ENCODE measurements at places on chromosomes 5 and 9.

DNA sequence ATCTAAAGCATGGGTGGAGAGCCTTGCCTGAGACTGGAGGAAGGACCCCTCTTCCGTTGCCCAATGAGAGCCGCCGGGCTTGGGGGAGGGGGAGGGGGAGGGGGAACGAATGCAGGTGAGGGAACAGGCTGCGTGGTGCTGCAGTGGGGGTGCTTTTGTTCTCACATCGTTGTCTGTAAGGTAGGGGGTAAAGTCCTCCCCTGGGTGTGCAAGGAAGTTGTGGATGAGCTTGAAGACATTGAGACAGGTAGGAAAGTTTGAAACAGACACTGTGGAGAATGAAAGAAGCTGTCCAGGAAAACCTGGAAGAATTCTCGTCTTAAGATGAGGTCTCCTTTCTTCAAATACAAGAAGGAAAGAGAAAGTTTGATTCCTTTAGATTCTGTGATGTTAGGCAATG, 94.1 kb upstream of the LIFR start:
- no peak for DNase-seq

DNA sequence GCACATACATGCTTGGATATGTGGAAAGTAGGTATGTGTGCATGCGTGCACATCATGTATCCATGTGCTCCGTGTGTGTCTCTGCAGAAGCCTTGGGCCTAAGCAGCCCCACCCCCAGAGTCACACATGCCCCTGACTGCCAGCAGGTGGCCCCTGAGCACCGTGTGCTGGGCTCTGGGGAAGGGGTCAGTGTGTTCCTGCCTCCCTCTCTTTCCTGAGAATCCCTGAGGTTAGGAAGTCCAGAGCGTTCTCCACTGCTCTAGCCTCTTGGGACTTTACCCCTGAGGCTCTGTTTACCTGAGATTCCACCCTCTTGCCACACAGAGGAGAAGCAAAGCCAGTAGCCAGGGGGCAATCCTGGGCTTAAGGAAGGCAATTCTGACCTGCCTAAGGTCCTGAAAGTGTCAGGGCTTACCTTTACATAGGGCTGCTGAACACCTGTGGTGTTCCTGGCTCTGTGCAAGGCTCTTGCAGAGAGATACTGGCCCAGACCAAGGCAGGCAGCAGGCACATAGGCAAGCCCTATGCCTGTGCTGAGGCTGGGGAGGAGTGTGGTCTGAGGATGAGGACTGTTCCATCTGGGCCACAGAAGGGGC, 207.3 kb downstream of the TMEM38B start:
- DNase-seq: no peak

GRCh38 chr5:75510836-75511434, 494 bp downstream of the CERT1 start:
- peak; percentile 23 for DNase-seq

GRCh38 chr9:2178034-2178734, 163.0 kb downstream of the SMARCA2 start:
- DNase-seq: no peak

GRCh38 chr9:34485822-34486221, 27.2 kb downstream of the DNAI1 start:
- DNase-seq: no peak

GRCh38 chr5:168176251-168176650, 115.2 kb upstream of the WWC1 start:
- no peak for DNase-seq

GRCh38 chr5:177565046-177565445, 10.7 kb upstream of the FAM193B start:
- DNase-seq: no peak

GRCh38 chr5:14581891-14582796, 552 bp downstream of the OTULINL start:
- peak; percentile 68 for DNase-seq

- no peak for DNase-seq
Observed at GRCh38 chr9:72292874-72293607, 72.0 kb downstream of the ZFAND5 start.

- no peak for DNase-seq
Observed at GRCh38 chr5:28346696-28347095, 1308.3 kb upstream of the CDH9 start.

- DNase-seq: no peak
Observed at GRCh38 chr5:439636-440035, 3.3 kb upstream of the EXOC3 start.

DNA sequence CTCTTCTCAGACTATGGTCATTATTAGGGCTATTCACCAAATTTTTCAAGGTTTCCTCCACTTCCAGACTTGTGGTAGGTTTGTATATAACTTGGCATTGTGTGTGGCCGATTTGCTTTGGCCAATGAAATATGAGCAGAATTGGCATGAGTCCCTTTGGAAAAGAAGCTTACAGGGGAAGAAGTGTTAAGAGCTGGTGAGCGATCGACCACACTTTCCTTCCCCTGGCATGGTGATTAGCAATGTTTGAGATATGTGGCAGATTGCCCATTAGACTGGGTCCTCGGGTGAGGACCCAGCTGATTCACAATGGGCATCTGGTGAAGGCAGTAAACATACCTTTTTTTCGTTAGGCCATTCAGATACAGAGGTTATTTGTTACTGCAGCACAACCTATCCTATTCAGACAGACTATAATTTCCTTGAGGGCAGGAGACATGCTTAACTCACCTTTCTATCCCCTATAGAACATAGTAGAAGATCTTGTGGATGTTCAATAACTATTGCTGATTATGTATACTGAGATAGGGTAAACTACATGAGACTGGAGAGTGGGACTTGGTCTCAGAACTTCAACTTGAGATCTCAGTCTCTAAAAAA, 62.8 kb upstream of the KLF9 start:
- no peak for DNase-seq

- no peak for DNase-seq
Observed at GRCh38 chr9:113042884-113043657, 13.5 kb downstream of the ZFP37 start.

DNA sequence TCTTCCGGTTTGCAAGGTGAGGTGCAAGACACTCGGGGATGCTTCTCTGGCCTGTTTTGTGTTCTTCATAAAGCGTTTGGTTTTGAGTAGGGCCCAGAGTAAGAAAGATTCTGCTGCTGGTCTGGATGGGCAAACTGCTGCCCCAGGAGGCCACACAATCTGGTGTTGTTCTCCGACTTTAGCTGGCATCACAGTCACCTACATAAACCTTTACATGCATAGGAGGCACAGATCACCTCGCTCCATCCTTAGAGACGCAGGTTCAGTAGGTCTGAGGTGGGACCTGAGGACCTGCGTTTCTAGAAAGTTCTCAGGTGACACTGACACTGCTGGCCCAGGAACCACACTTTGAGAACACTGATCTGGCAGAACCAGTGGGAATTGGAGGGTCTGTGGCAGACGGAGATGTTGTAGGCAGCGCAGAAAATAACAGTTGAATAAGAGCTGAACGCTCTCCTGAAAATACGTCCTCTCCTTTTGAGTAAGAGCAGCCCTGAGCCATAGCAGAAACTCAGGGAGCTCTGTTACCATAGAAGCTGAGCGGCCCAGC, 3.9 kb upstream of the SLC6A3 start:
- no peak for DNase-seq

DNA sequence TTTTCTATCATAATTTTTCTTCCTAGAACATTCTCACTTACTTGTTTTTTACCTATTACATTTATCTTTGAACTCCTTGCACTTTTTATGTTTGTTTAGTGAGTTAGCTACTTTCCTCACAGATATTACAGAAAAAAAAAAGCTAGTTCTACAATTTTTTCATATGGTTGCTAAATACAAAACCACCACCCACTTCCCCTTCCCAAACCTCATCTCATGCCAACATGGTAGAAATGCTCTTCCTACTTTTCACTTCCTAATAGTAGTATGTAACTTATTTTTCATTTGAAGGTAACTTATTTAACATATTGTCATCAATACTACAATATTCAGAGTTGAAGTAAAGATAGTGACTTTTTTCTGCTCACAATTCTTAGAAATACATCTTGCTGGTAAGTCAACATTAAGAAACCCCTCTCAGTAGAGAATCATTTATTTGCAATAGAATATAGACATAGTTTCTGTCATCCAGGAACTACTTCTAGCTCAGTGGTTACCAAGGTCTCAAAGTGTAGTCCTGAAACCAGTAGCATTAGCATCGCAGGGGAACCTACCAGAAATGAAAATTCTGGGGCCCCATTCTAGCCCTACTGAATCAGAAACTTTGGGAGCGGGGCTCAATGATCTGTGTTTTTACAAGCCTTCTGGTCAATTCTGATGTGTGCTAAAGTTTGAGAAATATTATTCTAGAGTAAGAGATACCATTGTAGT, 1124.6 kb downstream of the DTWD2 start:
- no peak for DNase-seq
